ENCODE measurements at places on chromosomes 13 and 19. TPM values are rescaled to one million over a fixed set of nuclear protein-coding genes. Genes with fewer than 3 reads are reported as not detected.

DNA sequence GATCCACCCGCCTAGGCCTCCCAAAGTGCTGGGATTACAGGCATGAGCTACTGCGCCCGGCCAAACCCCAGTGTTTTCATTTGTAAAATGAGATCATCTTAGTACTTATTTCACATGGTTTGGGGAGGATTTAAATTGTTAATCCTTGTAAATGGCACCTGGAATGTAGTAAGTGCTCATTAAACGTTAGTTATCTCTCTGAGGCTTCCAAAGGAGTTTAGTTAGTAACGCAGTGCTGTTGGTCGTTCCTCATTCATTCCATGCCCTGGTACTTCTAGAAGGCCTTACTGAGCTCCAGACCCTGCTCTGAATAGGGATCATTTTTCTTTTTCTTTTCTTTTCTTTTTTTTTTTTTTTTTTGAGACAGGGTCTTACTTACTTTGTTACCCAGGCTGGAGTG is 5.2 kb downstream of the CPT1C start:
- H3K27ac ChIP-seq: no peak overlapping the region
- no peak overlapping the region for H3K4me3 ChIP-seq
- H3K27me3 ChIP-seq: peaks cover 13% of the 10 kb centered on the region
- H3K4me1 ChIP-seq: peaks cover 2% of the 10 kb centered on the region
- H3K36me3 ChIP-seq: no peaks in the 10 kb centered on the region
- DNase-seq: no peak

DNA sequence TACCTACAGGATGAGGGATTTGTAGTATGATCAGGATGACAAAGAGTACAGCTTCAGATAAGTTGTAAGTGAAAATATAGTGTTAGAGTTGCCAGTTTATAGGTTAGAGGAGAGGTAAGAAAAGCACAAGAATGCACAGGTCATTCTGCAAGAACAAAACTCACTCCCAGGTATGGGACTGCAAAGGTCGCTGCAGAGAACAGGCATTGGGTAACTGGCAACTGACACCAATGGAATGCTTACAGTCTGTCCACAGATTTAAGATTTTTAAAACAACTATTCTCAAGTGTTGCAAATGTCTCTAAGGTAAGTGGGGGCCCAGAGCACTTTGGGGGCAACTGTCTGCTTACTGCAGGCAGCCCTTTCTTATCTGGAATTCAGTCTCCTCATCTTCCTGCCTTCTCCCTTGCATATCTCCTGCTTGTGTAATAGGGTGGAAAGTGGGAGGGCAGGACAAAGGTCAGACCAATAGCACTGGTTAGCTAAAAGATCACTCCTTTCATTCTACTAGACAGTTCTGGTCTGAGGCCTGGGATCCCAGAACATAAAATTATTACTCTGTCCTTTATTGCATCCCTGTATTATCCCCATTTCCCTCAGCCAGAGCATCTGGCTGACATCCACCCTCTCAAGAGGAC is 42.3 kb upstream of the ZNF726 start:
- no peak for DNase-seq
- no peak overlapping the region for H3K4me3 ChIP-seq
- H3K27me3 ChIP-seq: no peaks in the 10 kb centered on the region
- H3K36me3 ChIP-seq: no peaks in the 10 kb centered on the region
- H3K27ac ChIP-seq: no peak overlapping the region

DNA sequence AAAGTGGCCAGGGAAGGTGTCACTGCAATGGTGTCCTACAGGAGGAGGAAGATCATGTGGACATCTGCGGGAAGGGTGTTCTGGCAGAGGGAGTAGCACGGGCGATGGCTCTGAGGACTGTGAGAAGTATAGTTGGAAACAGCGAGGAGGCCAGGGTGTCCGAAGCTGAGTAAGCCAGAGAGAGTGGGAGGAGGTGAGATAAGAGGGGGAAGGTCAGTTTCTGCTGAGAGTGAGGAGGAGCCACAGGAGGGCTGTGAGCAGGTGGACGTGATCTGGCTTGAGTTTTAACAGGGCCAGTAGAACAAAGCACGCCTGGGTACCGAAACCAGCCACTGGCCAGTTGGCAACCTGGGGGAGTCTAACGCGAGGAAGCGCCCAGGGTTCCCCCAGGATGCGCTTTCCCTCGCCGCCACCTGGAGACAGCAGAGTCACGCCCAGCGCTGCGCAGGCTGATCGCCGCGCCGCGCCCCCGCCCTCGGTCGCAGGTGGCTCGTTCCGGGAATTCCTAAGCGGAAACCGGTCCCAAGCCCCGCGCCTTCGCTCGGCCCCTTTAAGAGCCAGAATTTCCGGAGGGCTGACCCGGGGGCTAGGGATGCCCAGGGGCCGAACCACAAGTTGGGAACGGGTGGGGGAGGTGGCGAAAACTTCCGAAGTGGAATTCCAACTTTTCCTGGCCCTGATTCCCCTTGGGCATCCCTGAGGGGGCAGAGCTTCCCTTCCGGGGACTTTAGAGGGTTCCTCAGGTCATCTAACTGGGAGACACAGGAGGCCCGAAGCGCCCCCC is 1.1 kb upstream of the LSR start:
- H3K4me1 ChIP-seq: peaks cover 25% of the 10 kb centered on the region
- peaks cover 44% of the 10 kb centered on the region for H3K27me3 ChIP-seq
- peaks cover 19% of the 10 kb centered on the region for H3K36me3 ChIP-seq
- peak overlapping the region; percentile 79 for H3K4me3 ChIP-seq

GRCh38 chr19:55640043-55640576 is 692 bp upstream of the ZNF580 start:
- H3K36me3 ChIP-seq: peaks cover 10% of the 10 kb centered on the region
- H3K27ac ChIP-seq: peak overlapping the region; percentile 85
- no peaks in the 10 kb centered on the region for H3K27me3 ChIP-seq

DNA sequence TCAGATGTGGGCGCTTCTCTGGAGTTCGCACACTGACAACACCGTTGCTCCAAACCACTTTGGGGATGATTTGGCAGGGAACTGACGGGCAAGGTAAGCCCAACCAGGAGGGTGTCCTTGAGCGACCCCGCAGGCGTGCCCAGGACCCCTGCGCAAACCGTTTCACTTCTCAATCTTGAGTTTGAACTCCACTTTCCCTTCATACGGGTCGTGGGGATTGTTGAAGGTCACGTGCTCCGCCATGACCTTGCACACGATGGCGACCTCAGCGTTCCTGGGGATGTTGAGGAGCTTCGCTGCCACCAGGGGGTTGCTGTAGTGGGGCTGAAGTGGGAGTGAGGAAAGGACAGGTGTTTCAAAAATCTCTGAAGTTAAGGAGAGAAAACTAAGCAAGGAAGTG is 8.8 kb downstream of the ATP4B start:
- H3K27ac ChIP-seq: no peak overlapping the region
- H3K36me3 ChIP-seq: no peaks in the 10 kb centered on the region
- DNase-seq: no peak

DNA sequence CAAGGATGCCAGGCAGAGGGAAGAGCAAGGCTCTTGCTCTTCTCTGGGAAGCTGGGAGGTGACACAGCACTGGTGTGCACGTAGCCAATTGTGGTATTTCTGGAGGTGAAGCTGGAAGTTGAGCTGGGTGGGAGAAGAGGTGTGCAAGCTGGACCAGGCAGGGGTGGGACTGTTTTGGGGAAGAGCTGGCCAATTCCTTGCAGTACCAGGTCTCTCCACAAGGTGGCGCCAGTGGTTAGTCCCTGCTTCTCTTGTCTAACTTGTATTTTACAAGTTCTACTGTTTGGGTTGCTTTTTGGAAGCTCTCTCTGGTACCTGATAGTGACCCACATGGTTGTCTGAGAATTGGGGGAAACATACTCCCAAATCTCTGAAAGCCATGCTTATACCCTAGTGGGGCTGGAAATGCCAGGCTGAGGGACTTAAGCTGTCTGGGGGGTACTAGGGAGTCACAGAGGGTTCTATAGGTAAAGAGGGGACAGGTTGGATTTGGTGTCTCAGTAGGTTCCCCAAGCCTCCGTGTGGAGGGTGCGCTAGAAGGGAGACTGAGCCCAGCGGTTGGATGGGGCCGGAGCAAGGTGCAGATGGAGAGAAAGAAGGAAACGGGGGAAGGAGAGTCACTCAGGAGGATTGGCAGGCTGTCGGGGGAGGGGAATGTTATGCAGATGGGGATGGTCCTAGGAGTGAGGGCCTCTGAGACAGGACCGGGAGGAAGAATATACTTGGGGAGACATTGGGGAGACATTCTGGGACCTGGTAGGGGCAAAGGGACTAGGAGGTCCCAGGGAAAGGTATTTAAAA is 3.0 kb downstream of the HPN start:
- H3K36me3 ChIP-seq: no peaks in the 10 kb centered on the region
- H3K4me3 ChIP-seq: no peak overlapping the region
- peaks cover 10% of the 10 kb centered on the region for H3K27me3 ChIP-seq
- peaks cover 17% of the 10 kb centered on the region for H3K4me1 ChIP-seq
- no peak overlapping the region for H3K27ac ChIP-seq

DNA sequence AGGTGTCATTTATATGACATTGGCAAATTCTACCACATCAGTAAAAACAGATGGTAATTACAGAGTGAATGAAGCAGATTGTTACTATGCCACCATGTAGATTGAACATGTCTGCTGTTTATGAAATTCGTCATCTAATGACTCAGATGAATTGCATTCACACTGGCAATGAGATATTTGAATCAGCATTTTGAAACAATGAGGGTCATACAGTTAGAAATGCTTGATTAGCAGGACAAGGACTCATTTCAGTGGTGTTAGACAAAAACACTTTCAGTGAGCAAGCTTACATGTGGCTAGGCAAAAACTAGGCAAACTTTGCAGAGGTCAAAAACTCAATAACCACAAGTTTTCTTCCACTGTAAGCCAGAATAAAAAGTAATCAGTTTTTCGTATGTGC is 1165.0 kb downstream of the SLITRK1 start:
- H3K36me3 ChIP-seq: no peaks in the 10 kb centered on the region
- no peaks in the 10 kb centered on the region for H3K27me3 ChIP-seq
- H3K4me1 ChIP-seq: no peaks in the 10 kb centered on the region
- H3K4me3 ChIP-seq: no peak overlapping the region

- H3K4me1 ChIP-seq: peaks cover 33% of the 10 kb centered on the region
- H3K27me3 ChIP-seq: peaks cover 10% of the 10 kb centered on the region
- peak overlapping the region; percentile 47 for H3K27ac ChIP-seq
Observed at GRCh38 chr19:16061943-16062342, 14.4 kb upstream of the TPM4 start.

DNA sequence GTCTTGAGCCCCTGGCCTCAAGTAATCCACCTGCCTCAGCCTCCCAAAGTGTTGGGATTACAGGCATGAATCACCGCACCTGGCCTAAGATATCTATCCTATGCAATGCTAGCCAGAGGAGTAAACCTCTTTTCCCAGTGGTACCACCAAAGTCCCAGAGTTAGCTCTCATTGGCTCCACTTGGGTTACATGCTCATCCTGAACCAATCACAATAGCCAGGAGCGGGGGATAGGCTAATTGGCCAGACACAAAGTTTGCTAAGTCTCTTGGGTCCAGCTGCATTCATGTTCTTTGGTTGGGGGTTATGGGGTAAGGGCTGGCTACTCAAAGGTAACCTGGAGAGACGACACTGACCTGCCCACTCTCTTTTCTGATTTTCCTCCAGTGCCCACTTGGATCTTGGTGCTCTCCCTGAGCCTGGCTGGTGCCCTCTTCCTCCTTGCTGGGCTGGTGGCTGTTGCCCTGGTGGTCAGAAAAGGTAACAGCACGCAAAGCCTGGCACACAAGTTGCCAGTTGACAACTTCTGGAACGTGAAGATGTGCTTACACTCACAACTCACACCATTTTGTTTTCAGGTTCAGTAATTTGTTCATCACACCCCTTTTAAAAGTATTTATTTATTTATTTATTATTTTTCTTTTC is 7.8 kb downstream of the C19orf38 start:
- no peak overlapping the region for H3K27ac ChIP-seq
- peaks cover under 1% of the 10 kb centered on the region for H3K27me3 ChIP-seq
- DNase-seq: no peak
- no peaks in the 10 kb centered on the region for H3K36me3 ChIP-seq
- H3K4me1 ChIP-seq: peaks cover 4% of the 10 kb centered on the region

GRCh38 chr13:46893221-46893740 is 3.6 kb downstream of the HTR2A start:
- H3K27ac ChIP-seq: no peak overlapping the region
- no peaks in the 10 kb centered on the region for H3K36me3 ChIP-seq
- H3K4me1 ChIP-seq: peaks cover 13% of the 10 kb centered on the region

DNA sequence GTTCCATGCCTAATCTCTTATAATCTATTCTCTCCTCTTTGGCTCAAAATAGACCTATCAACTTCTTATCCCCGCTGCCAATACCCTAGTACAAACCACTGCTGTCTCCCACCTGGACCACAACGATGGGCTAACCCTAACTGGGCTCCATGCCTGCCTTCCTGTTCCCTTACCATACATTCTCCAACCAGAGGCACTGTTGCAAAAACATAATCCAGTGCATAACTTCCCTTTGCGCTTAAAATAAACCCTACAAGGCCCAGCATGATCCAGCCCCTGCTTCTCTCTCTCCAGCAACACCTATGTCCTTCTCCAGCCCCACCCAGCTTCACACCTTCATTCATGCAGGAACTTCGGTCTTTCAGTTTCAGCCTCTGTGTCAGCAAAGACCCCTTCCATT is 27.4 kb upstream of the CEBPA start:
- no peaks in the 10 kb centered on the region for H3K4me1 ChIP-seq
- peaks cover 3% of the 10 kb centered on the region for H3K27me3 ChIP-seq
- H3K36me3 ChIP-seq: no peaks in the 10 kb centered on the region
- no peak overlapping the region for H3K4me3 ChIP-seq

The KIR3DL2 gene
- 1.8 TPM for total RNA-seq

GRCh38 chr13:47962237-47962636 is 38.8 kb downstream of the SUCLA2 start:
- no peak overlapping the region for H3K27ac ChIP-seq
- no peak overlapping the region for H3K4me3 ChIP-seq
- peaks cover 78% of the 10 kb centered on the region for H3K36me3 ChIP-seq
- H3K4me1 ChIP-seq: no peaks in the 10 kb centered on the region

- H3K36me3 ChIP-seq: peaks cover 51% of the 10 kb centered on the region
- H3K4me1 ChIP-seq: peaks cover 46% of the 10 kb centered on the region
- peak; percentile 62 for DNase-seq
- peak overlapping the region; percentile 98 for H3K27ac ChIP-seq
- H3K27me3 ChIP-seq: no peaks in the 10 kb centered on the region
Observed at GRCh38 chr19:54448040-54448773, 792 bp upstream of the LENG8 start.

The ZNF134 gene
- 19.0 TPM for total RNA-seq

The ZNF829 gene
- total RNA-seq: 4.9 TPM

The C19orf44 gene
- 3.6 TPM for total RNA-seq

- peaks cover 8% of the 10 kb centered on the region for H3K36me3 ChIP-seq
- DNase-seq: peak; percentile 57
- peak overlapping the region; percentile 89 for H3K27ac ChIP-seq
- peak overlapping the region; percentile 55 for H3K4me3 ChIP-seq
- H3K4me1 ChIP-seq: peaks cover 43% of the 10 kb centered on the region
Observed at GRCh38 chr19:41457241-41457640, 14.3 kb downstream of the ERICH4 start.

Measured in activated CD8-positive, alpha-beta memory T cell treated with anti-CD3 and anti-CD28 coated beads, Interleukin-2, amount 10 ng/mL, durations not matched to agents 7 days and 5 days (primary cell).